ENCODE measurements at places on chromosomes 12 and 14. TPM values are rescaled to one million over a fixed set of nuclear protein-coding genes. Genes with fewer than 3 reads are reported as not detected.

DNA sequence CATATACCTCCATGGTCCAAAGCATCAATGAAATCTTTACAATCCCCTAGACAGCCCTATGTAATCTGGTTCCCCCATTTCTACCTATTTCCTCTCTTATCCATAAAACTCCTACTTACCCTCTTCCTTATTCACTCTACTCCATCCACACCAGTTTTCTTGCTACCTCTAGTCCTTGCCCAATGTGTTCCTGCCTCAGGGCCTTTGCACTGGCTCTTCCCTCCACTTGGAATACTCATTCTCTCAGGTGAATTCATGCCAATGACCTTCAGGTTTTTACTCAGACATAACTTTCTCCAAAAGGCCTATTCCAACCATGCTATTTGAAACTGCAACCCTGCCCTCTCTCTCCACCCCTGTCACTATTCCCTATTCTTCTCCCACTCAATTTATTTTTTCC is 138.7 kb upstream of the KRR1 start:
- DNase-seq: no peak

Gene FLVCR2
- 12.3 TPM for total RNA-seq

DNA sequence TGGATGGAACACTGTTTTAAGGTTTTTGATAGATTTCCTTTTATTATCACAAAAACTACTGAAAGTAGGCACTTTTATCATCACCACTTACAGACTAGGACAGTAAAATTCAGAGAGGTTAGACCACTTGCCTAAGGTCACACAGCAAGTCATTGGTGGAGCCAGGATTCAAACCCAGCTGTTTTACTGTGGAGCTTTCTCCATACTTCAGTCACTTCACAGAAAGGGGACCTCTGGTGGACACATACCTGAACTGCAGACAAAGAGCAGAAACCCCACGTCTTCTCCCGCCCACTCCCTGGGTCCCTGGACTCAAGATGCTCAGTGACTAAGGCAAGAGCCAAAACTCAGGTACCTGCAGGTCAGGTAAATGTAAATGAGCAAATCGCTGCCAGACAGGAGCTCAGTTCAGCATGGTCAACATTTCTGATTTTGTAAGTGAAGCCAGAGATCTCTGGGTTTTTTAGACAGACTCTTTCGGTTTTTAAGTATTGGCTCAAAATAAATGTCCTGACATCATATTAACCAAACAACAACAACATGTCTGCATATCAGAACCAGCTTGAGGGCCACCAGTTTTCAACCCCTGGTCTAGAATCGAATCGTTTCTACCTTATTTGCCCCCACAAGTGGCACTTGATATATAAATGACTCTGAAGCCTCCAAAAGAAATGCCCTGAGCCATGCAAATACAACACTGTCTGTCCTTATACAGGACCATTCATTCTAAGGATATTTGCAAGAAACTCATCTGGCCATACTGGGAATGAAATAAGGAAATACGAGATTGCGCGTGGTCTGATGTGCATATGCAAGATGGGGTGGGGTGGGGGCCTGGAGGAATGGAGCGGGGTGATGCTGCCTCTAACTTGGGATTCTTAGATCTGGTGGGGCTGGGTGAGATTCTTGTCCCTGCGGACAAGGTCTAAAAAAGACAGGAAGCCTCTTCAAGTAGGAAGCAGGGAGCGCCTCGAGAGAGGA is 110.9 kb downstream of the KSR2 start:
- peak; percentile 67 for DNase-seq

- DNase-seq: no peak
These were observed 182.5 kb downstream of the VRK1 start for GRCh38 chr14:96979611-96980074.

DNA sequence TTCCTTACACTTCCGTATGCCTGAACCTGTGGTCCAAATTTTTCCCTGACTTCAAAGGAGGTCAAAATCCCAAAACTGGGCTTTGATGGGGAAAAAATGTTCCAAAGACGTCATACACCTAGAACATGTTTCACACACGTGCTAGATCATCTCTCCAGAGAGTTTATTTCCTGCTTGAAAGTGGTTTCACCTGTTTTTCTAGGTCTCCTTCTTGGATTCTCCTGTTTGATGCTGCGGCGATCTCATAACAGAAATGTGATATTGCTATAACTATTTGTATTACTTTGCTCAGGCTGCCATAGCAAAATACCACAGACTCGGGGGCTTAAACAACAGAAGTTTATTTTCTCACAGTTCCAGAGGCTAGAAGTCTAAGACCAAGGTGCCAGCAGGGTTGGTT is 19.7 kb upstream of the TMCC3 start:
- no peak for DNase-seq

Data from activated T-cell treated with anti-CD3 and anti-CD28 coated beads, Interleukin-2, amount 50 U/mL, for 72 hours (primary cell).